ENCODE measurements at places on chromosomes 5 and 9.

- no peak for ATAC-seq
These were observed 98.4 kb upstream of the CAST start for GRCh38 chr5:96563816-96564215.

- ATAC-seq = no peak
These were observed 464.9 kb upstream of the NMUR2 start for GRCh38 chr5:152869971-152870370.

DNA sequence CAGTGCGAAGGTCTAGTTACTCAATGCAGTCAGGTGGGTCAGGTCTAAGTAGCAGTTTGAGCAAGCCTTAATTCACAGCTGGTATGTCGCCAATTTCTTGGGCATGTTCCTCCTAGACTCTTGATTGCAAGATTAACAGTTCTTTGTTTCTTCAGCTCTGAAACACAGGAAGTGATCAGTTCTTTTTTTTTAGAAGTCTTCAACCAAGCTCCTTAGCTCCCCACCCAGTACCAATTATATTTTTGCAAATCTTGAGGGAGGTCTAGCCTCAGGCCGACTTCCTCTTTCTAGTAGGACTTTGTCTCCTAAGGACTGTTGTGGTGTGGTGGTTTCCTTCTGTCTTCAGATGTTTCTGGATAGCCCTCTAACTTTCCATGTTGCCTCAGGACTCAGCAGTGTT, 2054.2 kb downstream of the MAT2B start:
- no peak for ATAC-seq

- ATAC-seq = no peak
These were observed 87.2 kb upstream of the PANK3 start for GRCh38 chr5:168666356-168666755.

DNA sequence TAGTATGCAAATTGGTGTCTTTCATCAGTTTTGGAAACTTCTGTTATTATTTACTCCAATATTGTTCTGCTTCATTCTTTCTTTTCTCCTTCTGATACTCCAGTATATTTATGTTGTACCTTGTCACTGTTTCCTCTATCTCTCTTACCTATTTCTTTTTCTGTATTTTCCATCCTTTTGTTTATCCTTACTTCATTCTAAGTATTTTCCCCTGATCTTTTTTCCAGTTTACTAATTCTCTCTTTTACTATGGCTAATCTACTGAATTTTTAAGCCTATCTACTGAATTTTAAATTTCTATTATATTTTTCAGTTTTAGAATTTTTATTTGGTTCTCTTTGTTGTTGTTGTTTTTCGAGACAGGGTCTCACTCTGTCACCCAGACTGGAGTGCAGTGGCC, 7.4 kb downstream of the SMIM3 start:
- ATAC-seq = no peak

DNA sequence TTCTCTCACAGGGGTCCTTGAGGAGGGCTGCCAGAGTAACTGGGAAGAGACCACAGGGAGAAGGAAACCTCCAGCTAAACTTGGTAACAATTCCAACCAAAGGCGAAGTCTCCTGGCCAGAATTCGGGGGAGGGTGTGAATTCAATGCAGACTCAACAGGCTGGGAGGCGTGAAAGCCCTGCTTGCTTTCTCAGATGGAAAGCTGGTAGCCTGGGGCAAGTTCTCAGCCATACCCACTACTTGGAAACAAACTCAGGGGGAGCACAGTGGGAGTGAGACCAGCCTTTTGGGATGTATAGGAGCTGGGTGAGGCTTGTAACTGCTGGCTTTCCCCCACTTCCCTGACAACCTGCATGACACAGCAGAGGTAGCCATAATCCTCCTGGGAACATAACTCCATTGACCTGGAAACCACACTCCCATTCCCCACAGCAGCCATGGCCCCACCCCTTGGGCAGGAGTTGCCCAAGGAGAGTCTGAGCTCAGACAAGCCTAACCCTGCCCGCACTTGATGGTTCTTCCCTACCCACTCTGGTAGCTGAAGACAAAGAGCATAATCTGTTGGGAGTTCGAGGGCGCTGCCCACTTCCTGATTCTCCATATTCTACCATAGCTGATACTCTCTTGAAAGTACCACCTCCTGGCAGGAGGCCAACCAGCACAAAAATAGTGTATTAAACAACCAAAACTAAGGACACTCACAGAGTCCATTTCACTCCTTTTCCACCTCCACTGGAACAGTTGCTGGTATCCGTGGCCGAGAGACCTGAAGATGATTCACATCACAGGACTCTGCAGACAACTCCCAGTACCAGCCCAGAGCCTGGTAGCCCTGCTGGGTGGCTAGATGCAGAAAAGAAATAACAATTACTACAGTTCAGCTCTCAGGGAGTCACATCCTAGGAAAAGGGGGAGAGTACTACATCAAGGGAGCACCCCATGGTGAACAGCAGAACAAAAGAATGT, 123.8 kb downstream of the FAM170A start:
- no peak for ATAC-seq

All from activated T-helper 17 cell treated with anti-CD3 and anti-CD28 coated beads, Interleukin-2, amount 50 U/mL, for 72 hours (primary cell).